ENCODE measurements at places on chromosomes 16 and 17.

DNA sequence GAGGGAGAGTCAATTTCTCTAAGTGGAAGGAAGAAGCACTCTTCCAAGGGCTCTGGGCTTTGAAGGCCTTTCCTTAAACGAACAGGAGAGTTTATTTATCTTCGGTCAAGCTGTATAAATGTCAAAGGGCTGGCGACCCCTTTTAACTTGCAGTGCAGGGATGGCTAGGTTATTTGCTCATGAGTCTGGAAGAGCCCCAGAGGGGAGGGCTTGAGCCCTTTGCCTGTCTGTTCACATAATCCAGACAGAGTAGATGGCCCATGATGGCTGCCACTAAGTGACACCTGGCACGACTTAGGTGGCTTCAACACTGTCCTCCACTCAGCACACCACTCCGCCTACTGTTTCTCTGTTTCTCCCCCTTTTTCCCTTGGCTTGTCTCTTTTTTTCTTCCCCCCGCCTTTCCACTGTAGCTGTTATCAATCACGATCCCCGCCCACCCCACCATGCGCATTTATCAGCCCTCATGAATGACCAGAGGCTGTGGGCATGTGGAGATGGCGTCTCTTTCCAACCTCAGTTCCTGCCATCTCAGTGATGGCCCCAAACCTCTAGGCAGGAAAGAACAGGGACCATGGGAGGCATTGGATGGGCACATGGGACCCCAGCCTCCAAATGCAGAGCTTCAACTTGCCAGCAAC is 408.7 kb upstream of the TNRC6C start:
- DNase-seq: no peak

DNA sequence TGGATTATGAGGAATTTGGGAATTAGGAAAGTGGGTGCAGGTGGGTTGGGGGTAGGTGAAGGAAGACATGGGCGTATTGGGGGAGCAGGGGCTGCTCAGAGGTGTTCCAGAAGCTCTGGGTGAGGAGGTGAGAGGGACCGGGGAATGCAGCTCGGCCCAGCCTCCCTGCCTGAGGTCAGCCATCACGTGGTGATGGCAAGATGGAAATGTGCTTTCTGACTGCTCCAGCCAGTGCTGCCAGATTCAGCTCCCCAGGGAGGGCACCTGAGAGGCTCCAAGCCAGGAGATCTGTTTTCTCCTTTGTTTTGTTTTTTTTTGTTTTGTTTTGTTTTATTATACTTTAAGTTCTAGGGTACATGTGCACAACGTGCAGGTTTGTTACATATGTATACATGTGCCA is 35.2 kb upstream of the STH start:
- DNase-seq: no peak

- no peak for DNase-seq
Observed at GRCh38 chr16:82231008-82231787, 61.2 kb upstream of the MPHOSPH6 start.

- no peak for DNase-seq
Observed at GRCh38 chr17:57289130-57289529, 32.8 kb downstream of the MSI2 start.

GRCh38 chr17:40307001-40307730 is 1.8 kb upstream of the RARA start:
- no peak for DNase-seq

- no peak for DNase-seq
Observed at GRCh38 chr16:82652826-82653225, 26.1 kb downstream of the CDH13 start.

GRCh38 chr17:14826358-14826757 is 438.8 kb downstream of the PMP22 start:
- DNase-seq: no peak

DNA sequence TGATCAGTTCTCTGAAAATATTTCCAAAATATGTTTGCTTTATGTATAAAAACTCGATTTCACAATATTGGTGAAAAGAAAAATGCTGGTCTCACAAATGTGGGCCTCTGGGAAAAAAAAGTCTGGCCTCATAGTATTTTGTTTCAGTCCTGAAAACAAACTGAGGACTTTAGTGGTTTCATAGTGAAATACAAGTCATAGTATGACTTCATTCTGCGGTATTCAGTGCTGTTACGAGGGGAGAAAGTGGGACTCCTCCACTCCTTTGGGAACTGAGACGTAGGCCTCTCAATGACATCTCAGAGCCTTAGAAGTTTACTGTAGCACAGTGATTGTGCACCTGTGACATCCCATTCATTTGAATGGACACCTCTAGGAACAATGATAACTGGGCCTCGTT is 56.0 kb downstream of the CYB561 start:
- no peak for DNase-seq

DNA sequence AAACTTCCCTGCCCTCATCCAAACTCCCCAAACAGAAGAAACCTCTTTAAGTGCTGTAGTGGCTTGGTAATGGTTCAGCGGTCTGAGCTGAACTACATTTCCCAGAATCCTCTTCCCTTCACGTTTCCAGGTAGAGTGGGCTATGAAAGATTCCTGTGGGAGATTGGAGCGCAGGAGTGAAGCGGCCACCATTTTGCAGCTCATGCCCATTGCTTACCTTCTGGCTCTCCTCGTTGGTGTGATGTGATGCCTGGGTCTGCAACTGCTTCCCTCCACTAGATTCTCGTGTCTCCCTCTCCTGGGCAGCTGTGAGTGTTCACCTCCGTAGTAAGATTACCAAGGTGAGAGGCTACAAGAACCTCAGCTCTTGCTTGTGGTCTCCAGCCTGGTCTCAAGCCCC is 82.1 kb downstream of the GPR139 start:
- DNase-seq: no peak

DNA sequence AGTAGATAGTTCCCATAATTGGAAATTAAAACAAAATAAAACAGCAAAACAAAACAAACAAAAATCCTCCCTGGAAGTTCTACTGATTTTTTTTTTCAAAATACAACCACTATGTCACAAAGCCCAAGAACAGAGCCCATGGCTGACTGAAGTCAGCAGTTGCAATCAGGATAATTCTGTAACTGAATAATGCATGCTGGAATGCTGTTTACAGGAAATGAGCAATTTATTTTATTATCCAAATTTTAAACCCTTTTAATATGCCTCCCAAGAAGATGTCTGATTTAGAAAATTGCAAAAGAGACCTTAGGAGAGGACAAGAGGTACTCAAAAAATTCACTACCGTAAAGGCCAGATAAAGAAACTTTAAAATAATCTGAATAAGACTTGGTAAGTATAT is 578.2 kb downstream of the TOX3 start:
- DNase-seq: no peak

DNA sequence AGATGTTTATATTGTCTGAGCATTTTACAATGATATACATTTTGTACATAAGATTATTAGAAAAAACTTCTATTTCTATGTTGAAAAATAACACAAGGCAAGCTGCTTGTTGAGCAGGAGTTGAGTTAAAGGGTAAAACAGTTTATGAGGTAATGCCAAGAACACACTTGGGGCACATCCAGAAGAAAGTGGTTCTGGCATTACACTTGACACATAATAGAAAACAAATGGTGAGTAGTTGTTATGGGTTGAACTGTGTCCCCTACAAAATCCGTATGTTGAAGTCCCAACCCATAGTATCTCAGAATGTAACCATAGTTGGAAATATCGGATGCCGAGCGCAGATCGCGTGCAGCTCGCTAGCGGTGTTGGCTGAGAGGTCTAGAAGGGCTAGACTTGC is 354.3 kb upstream of the GOT2 start:
- no peak for DNase-seq

DNA sequence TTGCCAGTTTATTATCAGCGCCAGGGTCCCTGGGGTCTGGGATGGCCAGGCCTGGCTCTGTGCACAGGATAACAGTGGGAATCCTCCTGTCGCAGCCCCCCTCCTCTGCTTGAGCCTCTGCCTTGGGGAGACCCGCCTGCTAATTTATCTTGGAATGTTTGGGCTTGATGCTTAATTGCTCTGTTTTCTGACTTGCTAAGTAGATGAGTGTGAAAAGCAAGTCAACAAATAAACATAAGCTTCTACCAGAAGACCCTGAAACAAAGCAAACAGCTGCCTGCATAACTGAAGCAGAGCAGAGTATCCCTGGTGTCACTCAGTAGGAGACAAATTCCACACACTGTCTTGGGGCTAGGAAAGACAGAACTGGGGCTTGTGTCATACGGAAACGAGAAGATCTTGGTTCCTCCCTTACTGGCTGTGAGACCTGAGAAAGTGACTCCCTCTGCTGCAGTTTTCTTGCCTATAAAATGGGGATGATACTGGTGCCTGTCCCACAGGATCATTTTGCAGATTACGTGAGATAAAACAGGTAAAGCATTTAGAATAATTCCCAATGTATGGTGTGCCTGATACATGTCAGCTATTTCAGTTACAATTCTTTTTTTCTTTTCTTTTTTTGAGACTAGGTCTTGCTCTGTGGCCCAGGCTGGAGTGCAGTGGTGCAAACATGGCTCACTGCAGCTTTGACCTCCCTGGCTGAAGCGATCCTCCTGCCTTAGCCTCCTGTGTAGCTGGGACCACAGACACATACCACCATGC is 44.8 kb upstream of the IRX3 start:
- DNase-seq: no peak

GRCh38 chr16:856811-857210 is 56.3 kb upstream of the GNG13 start:
- DNase-seq: no peak

- DNase-seq: no peak
Observed at GRCh38 chr16:51834133-51834532, 683.1 kb upstream of the SALL1 start.

- DNase-seq: no peak
Observed at GRCh38 chr17:48139944-48140343, 32.4 kb downstream of the SNX11 start.

DNA sequence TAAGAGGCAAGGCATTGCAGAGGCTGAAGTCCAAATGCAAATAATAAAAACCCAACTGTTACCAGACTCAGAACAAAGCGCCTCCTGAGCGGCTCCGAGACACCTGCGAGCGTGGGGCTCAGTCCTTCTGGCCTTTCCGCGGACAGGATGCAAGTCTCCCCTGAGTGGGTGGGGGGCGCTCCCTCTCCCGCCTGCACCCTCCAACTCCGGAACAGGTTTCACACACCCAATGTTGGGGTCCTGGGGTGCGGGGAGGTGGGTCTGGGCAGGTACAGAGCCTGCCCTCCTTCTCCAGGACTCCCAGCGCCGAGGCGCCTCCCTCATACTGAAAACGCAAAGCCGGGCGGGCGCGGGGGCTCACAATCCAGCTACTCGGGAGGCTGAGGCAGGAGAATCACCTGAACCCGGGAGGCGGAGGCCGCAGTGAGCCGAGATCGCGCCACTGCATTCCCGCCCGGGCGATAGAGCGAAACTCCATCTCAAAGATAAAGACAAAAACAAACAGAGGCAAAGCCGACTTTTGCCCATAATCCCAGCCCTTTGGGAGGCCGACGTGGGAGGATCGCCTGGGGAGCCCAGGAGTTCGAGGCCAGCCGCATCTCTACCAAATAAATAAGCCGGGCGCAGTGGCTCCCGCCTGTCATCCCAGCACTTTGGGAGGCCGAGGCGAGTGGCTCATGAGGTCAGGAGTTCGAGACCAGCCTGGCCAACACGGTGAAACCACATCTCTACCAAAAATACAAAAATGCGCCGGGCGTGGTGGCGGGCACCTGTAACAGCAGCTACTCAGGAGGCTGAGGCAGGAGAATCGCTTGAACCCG is 893 bp downstream of the GINS2 start:
- DNase-seq: no peak
